D721Med (cell line): ENCODE measurements at places on chromosomes 11 and 22.

GRCh38 chr11:352456-353031, 16.8 kb upstream of the B4GALNT4 start:
- no peak for DNase-seq

DNA sequence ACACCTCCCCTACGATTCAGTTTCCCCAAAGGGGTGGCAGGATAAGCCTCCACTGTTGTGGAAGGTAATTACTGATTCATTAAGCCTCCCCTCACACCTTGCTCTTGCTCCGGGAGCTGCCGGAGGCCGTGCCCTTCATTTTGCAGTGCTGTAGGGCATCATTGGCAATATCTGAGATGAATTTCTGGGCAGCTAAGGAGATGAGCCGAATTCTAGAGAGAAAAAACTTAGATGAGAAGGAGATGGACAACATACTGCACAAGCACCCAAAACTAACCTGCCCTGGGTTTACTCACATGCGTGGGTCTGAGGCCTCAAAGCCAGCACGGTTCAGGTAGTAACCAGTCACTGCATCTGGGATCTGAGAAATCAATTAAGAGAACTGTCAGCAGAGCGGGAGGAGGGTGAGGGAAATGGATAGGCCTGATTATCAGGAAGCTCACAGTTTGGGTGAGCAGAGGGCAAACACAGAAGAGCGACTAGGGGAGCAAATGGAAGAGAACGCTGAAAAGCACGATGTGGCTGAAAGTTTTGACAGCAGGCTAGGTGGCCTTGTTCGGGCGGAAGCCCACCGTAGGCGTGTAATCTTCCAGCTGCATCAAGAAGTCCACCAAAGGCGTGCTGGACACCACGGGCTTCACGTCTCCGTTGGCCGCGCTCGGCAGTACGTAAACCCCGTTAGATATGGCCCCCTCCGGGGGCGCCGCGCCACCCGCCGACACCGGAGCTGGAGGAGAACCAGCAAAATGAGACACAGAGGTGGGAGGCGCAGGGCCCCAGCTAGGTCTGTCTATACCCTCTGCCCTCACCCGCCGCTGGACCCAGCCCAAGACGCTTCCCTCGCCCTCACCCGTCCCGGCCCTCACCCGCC, 689 bp downstream of the TAF10 start:
- no peak for DNase-seq

- no peak for DNase-seq
Measured at GRCh38 chr22:17339095-17339693, 30.1 kb upstream of the CECR2 start.

DNA sequence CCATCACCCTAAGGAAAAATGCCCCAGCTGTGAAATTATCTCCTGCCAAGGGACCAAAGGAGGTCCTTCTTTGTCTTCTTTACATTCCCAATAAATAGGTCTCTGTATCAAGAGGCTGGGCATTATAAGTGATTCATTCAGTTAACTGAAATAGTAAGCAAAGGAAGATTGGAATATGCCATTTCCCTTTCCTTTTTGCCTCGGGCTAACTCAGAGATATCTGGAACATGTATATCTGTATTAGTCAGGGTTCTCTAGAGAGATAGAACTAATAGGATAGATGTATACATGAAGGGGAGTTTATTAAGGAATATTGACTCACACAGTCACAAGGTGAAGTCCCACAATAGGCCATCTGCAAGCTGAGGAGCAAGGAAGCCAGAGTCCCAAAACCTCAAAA, 15.3 kb upstream of the CWF19L2 start:
- DNase-seq, result no peak

DNA sequence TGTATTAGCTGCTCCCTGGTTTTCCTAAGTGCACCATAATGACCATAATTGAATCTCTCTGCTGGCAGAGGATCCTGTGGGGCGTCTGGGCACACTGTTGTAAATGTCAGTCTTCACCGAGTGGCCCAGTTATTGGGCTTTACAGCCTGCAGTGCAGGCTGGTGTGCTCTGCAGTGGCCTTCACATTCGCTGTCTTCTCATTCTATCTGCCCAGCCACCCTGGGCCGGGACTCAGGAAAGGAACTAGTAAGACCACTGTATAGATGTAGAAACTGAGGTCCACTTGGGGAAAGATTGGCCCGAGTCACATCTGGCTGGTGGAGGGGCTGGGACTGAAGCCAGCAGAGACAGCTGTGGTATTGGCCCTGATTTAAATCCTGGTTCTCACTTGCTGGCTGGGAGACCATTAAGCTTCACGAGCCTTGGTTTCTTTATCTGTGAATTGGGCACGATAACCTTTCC, 49.3 kb downstream of the TSPAN18 start:
- DNase-seq, result no peak

DNA sequence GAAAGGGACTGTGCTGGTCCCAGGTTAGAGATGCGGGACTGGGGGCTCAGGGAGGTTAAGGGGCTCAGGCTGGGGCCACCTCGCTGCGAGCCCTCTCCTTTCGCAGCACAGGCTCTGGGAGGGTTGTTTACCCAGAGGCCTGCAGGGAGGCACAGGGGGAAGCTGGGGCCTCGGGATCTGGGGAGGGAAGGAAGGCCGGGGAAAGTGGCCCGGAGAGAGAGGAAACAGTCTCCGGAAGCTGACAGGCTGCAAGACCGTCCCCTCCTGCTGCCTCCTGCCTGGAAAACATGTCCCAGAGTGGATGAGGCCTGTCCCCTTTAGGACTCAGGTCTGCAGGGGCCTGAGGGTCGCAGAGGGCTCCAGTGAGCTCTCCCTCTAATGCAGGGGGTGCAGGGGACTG, 45.4 kb downstream of the MYO7A start:
- no peak for DNase-seq

- no peak for DNase-seq
Measured at GRCh38 chr11:114472661-114473060, 33.4 kb downstream of the REXO2 start.

GRCh38 chr11:69640995-69641581, at the start of gene CCND1:
Gene CCND1 (plus strand): TSS chr11:69641156. CDS start chr11:69641314, 158 bp downstream.
- no peak for DNase-seq

DNA sequence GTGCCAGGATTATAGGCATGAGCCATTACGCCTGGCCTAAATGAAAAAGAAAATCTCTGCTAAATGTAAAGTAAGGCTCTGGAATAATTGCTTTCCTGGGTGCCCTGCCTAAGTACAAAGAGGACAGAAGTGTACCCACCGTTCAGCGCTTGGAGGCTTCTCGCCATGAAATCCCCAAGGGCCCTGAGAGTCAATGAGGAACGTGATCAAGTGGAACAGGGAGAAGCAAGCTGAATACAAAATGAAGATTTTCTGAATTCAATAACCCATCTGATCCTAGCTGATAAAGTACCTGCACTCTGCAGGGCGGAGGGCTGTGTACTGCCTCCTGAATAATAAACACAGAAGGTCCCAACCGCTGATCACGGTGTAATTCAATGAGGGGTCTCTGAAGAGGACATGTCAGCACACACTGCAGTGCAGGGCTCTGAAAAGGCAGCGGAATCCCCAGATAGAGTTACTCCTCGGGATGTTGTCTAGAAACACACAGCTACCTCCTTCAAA, 97.7 kb downstream of the ABTB2 start:
- no peak for DNase-seq

GRCh38 chr11:34250732-34251588, 106.8 kb downstream of the ABTB2 start:
- DNase-seq, result no peak
